Esophagus squamous epithelium (tissue), 5 donors: ENCODE measurements at places on chromosomes 6 and 20. TPM values are rescaled to one million over a fixed set of nuclear protein-coding genes. Genes with fewer than 3 reads are reported as not detected.

- H3K27me3 ChIP-seq: no peaks in the 10 kb centered on the region
- peaks cover 94% of the 10 kb centered on the region for H3K4me1 ChIP-seq
- no peaks in the 10 kb centered on the region for H3K36me3 ChIP-seq
Measured at GRCh38 chr20:32468860-32469259, 110.7 kb downstream of the ASXL1 start.

GRCh38 chr6:13354331-13355042 is 26.1 kb upstream of the TBC1D7 start:
- peaks cover 50% of the 10 kb centered on the region for H3K4me1 ChIP-seq
- H3K27ac ChIP-seq: peak overlapping the region; percentile 60
- no peak for DNase-seq
- no peaks in the 10 kb centered on the region for H3K36me3 ChIP-seq
- H3K27me3 ChIP-seq: no peaks in the 10 kb centered on the region

GRCh38 chr20:19098806-19099578 is 113.5 kb upstream of the SLC24A3 start:
- no peaks in the 10 kb centered on the region for H3K36me3 ChIP-seq
- H3K4me1 ChIP-seq: no peaks in the 10 kb centered on the region
- no peak for DNase-seq
- H3K4me3 ChIP-seq: no peak overlapping the region

- H3K27me3 ChIP-seq: peaks cover 9% of the 10 kb centered on the region
- H3K4me3 ChIP-seq: no peak overlapping the region
- peaks cover 12% of the 10 kb centered on the region for H3K4me1 ChIP-seq
- DNase-seq: no peak
Measured at GRCh38 chr20:52402950-52403349, 211.4 kb upstream of the ZFP64 start.

DNA sequence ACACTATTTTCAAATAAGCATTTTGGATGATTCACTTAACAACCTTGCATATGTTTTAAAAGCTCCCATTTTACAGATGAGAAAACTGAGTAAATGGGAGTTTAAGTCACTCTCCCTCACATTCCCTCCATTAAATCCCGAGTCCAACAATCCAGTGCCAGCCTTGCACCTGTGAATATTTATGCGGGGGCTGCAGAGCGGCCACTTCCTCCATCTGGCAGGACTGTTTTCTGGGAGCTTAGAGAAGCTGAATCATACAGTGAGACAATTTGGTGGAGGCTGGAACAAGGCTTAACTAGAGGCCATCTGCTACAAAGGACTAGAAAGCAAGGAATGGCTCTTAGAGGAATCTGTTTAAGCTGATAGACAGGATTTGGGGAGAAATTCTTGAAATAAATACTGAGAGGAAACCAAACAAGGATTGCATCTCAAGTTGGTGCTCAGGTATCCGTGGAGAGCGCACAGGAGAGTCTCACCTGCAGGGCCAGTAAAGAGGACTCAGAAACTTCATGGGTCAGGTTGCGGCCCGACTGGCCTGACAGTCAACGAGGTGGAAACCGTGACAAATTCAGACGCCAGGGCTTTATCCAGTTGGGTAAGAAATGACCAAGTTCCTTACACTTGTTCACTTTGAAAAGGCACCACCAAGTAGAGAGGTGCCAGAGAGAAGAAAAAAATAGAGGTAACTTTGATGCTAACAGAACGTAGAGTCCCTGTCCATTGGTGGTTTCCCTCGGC is 478.5 kb downstream of the QKI start:
- H3K36me3 ChIP-seq: no peaks in the 10 kb centered on the region
- no peak overlapping the region for H3K27ac ChIP-seq
- DNase-seq: no peak
- no peaks in the 10 kb centered on the region for H3K27me3 ChIP-seq
- H3K4me1 ChIP-seq: no peaks in the 10 kb centered on the region

DNA sequence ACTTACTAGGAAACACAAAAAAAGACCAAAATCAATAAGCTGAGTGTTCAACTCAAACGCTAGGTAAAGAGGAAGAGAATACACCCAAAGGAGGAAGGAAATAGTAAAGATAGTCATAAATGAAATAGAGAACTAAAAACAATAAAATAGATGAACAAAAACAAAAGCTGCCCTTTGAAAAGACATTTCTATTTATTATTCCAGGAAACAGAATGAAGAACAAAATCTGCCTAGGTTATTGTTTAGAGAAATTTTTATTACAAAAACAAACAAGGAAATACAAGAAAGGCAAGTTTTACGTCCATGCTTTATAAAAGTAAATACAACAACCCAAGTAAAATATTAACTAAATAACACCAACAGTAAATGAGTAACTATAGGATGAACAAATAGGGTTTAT is 20.1 kb downstream of the HLA-DMB start:
- DNase-seq: no peak
- no peak overlapping the region for H3K4me3 ChIP-seq
- no peaks in the 10 kb centered on the region for H3K27me3 ChIP-seq
- no peak overlapping the region for H3K27ac ChIP-seq
- H3K4me1 ChIP-seq: no peaks in the 10 kb centered on the region

- no peaks in the 10 kb centered on the region for H3K36me3 ChIP-seq
- H3K27ac ChIP-seq: no peak overlapping the region
- H3K4me1 ChIP-seq: no peaks in the 10 kb centered on the region
Measured at GRCh38 chr6:28695715-28696114, 170.0 kb downstream of the GPX5 start.

GRCh38 chr6:28816909-28817807 is 106.6 kb downstream of the TRIM27 start:
- H3K27ac ChIP-seq: no peak overlapping the region
- H3K36me3 ChIP-seq: no peaks in the 10 kb centered on the region
- H3K27me3 ChIP-seq: peaks cover 55% of the 10 kb centered on the region
- no peak for DNase-seq

GRCh38 chr6:152142105-152142504 is 334.6 kb downstream of the ESR1 start:
- H3K27ac ChIP-seq: no peak overlapping the region
- no peak for DNase-seq
- H3K27me3 ChIP-seq: no peaks in the 10 kb centered on the region
- H3K36me3 ChIP-seq: no peaks in the 10 kb centered on the region
- H3K4me1 ChIP-seq: no peaks in the 10 kb centered on the region

DNA sequence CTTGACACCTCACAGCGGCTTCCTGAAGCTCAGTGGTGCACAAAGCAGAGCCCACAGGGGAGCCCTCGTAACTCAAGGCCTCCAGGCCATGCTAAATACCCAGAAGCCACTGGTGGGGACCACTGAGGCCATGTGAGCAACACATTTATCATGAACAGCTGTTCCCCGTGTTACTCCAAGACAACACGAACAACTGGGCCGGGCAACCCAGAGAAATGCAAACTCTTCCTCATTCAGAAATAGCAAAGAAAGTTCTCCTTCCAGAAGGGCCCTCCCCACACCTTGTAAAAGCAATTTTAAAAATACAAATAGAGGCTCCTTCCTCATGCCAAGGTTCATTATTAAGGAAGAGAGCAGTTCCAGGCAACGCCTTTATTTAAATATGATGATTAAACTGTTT is 36.3 kb upstream of the SLCO4A1 start:
- no peaks in the 10 kb centered on the region for H3K36me3 ChIP-seq
- H3K27ac ChIP-seq: peak overlapping the region; percentile 33
- no peak for DNase-seq
- H3K4me1 ChIP-seq: peaks cover 58% of the 10 kb centered on the region

GRCh38 chr6:44078827-44079671 is 48.2 kb downstream of the MRPL14 start:
- H3K4me1 ChIP-seq: peaks cover 29% of the 10 kb centered on the region
- H3K27ac ChIP-seq: no peak overlapping the region
- no peaks in the 10 kb centered on the region for H3K36me3 ChIP-seq
- DNase-seq: no peak
- no peak overlapping the region for H3K4me3 ChIP-seq

DNA sequence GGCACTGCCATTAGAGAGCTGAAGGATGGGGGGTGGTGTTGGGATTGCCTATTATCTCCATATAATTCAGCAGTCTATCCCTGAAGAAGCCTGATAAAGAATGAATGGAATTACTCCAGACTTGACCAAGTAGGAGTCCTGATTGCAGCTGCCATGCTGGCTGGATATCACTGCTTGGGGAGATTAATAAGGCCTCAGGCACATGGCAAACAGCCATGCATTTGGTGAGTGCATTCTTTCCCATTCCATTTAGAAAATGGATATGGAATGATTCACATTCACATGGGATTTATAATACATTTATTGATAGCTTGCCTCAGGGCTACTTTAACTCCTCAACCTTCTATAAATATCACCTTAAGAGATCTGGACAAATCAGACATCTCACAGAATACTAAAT is 49.6 kb upstream of the HLA-A start:
- no peak overlapping the region for H3K4me3 ChIP-seq
- no peak for DNase-seq
- H3K27ac ChIP-seq: no peak overlapping the region
- no peaks in the 10 kb centered on the region for H3K27me3 ChIP-seq

DNA sequence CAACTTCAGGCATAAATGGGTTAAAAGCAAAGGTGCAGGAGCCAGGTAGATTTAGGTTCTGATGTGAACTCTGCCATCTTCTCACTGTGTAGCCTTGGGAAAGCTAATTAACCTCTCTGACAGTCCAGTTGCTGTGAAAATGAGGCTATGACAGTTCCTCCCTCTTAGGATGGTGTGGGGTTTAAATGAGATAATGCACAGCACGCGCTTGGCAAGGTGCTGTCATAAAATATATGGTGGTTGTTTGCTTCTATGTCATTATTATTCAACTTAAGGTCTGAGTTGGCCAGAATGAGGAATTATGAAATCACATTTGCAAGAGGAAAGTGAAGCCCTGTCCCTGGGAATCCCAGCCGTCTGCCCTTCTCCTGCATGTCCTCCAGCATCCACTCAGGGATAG is 15.5 kb upstream of the BCAS1 start:
- H3K4me1 ChIP-seq: no peaks in the 10 kb centered on the region
- no peaks in the 10 kb centered on the region for H3K36me3 ChIP-seq
- no peak for DNase-seq
- H3K27ac ChIP-seq: no peak overlapping the region
- H3K4me3 ChIP-seq: no peak overlapping the region

DNA sequence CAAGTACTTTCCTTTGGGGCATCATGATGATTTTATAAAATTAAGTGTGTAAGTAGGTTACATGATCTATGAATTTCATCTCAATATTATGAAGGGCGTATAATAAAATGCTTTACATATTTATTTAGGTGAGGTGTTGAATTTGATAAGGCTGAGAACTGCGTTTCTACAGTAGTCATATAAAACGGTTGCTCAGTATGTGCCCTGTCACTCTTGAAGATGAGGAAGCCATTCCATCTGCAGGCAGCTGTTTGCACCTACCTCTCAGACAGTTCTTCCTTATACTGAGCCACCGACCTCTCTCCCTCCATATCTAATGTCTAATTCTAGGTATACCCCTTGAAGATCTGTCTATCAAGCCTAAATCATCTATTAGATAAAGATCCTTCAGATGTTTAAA is 16.1 kb downstream of the NCOA7 start:
- no peak overlapping the region for H3K4me3 ChIP-seq
- H3K27ac ChIP-seq: no peak overlapping the region
- peaks cover 11% of the 10 kb centered on the region for H3K4me1 ChIP-seq
- DNase-seq: no peak

GRCh38 chr20:40232756-40233155 is 456.3 kb downstream of the MAFB start:
- no peaks in the 10 kb centered on the region for H3K36me3 ChIP-seq
- H3K4me1 ChIP-seq: no peaks in the 10 kb centered on the region
- H3K27me3 ChIP-seq: peaks cover 6% of the 10 kb centered on the region
- no peak overlapping the region for H3K4me3 ChIP-seq
- DNase-seq: no peak

- no peak for DNase-seq
- no peaks in the 10 kb centered on the region for H3K4me1 ChIP-seq
- H3K4me3 ChIP-seq: no peak overlapping the region
- peaks cover 94% of the 10 kb centered on the region for H3K27me3 ChIP-seq
- H3K36me3 ChIP-seq: no peaks in the 10 kb centered on the region
- no peak overlapping the region for H3K27ac ChIP-seq
Measured at GRCh38 chr6:2231438-2231837, 14.0 kb downstream of the GMDS start.

- H3K27me3 ChIP-seq: no peaks in the 10 kb centered on the region
- H3K36me3 ChIP-seq: no peaks in the 10 kb centered on the region
- H3K4me3 ChIP-seq: no peak overlapping the region
- H3K27ac ChIP-seq: no peak overlapping the region
- no peak for DNase-seq
- H3K4me1 ChIP-seq: no peaks in the 10 kb centered on the region
Measured at GRCh38 chr6:161890133-161890831, 616.4 kb upstream of the AGPAT4 start.

GRCh38 chr20:60490217-60491050 is 532.2 kb downstream of the CDH26 start:
- no peaks in the 10 kb centered on the region for H3K27me3 ChIP-seq
- no peak overlapping the region for H3K4me3 ChIP-seq
- DNase-seq: no peak
- H3K36me3 ChIP-seq: no peaks in the 10 kb centered on the region
- no peaks in the 10 kb centered on the region for H3K4me1 ChIP-seq
- no peak overlapping the region for H3K27ac ChIP-seq

- no peak overlapping the region for H3K4me3 ChIP-seq
- H3K27me3 ChIP-seq: peaks cover 40% of the 10 kb centered on the region
- no peak overlapping the region for H3K27ac ChIP-seq
- DNase-seq: no peak
- no peaks in the 10 kb centered on the region for H3K36me3 ChIP-seq
- H3K4me1 ChIP-seq: no peaks in the 10 kb centered on the region
Measured at GRCh38 chr6:10323018-10323417, 91.9 kb downstream of the TFAP2A start.

- no peak overlapping the region for H3K4me3 ChIP-seq
- H3K36me3 ChIP-seq: no peaks in the 10 kb centered on the region
- H3K27ac ChIP-seq: no peak overlapping the region
Measured at GRCh38 chr6:38909015-38909730, 139.4 kb upstream of the GLP1R start.

GRCh38 chr6:76683985-76684384 is 611.5 kb upstream of the IMPG1 start:
- H3K27me3 ChIP-seq: no peaks in the 10 kb centered on the region
- no peak for DNase-seq
- H3K4me1 ChIP-seq: no peaks in the 10 kb centered on the region
- H3K4me3 ChIP-seq: no peak overlapping the region

DNA sequence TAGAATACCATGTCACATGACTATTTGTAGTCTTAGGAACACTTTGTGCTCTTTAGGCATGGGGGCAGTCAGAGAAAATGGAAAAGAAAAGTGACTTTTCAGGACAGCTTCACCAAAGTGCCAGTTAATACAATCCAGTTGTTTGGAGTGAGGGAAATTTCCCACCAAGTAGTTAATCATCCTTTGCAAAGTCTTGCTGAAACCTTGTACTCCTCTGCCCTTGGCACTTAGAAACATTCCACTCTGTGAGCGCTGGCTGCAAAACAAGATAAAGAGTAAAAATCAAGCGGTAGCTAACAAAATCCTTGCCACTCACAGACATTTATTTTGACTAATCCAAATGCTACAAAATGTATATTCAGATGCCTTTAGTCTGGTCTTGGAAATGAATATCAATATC is 229.2 kb upstream of the HSF2 start:
- DNase-seq: no peak
- H3K27me3 ChIP-seq: no peaks in the 10 kb centered on the region
- no peak overlapping the region for H3K4me3 ChIP-seq
- H3K27ac ChIP-seq: no peak overlapping the region
- no peaks in the 10 kb centered on the region for H3K4me1 ChIP-seq

GRCh38 chr6:23537828-23538227 is 588.2 kb upstream of the NRSN1 start:
- no peaks in the 10 kb centered on the region for H3K4me1 ChIP-seq
- DNase-seq: no peak
- H3K27me3 ChIP-seq: no peaks in the 10 kb centered on the region

Gene COL20A1
- total RNA-seq: not detected

Gene SLC35F1
- total RNA-seq: 0.09 TPM

Gene ZC2HC1B
- total RNA-seq: not detected

Gene C6orf52
- total RNA-seq: not detected

Gene ULBP3
- total RNA-seq: 4.1 TPM

Gene MYCT1
- total RNA-seq: 7.8 TPM

Gene SLC17A2
- total RNA-seq: not detected
